ENCODE measurements at places on chromosomes 16 and 17. TPM values are rescaled to one million over a fixed set of nuclear protein-coding genes. Genes with fewer than 3 reads are reported as not detected.

DNA sequence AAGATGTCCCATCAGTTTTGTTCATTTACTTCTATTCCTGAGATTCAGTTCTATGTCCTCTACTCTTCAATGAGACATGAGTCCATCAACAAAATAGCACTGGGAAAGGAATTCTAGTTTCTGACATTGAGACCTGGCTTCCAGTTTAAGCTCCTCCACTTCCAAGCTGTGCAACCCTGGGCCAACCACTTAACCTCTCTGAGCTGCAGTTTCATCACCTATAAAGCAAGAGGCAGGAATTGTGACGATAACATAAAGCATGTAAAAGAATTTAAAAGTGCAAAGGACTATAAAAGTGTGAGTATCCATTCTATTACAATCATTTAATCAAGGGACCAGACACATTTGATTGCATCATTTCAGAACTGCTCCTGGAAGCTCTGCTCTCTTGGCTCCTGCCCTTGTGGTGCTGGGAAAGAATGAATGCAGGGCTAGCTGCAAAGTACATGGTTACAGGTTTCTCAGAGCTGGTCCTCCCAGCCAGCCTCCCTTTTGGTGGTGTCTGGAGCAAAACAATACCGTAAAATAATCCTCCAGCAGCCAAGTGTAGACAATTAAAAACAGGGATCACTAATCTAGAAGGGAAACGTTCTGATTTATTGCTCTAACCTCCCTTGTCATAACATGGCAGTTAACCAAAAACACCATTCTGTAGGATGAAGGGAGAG is 113.9 kb downstream of the VPS53 start:
- DNase-seq, result no peak

DNA sequence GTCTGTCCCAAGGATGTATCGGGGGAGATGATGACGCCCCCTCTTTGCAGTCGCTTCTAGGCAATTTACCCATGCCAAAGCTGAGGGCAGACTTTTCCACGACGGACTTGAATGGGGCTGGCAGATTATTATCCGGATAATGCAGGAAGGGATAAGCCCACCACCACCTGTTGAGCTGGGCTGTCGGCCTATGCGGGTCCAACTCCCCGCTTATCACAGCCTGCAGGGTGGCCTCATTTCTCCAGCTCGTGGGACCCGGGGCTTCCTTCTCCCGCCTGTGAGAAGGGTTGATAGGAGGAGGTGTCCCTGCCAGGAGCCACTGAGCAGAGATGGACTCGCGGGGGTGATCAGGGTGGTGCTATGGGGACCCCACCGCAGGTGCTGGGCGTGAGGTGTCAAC is 559 bp downstream of the CACNG5 start:
- DNase-seq, result no peak

DNA sequence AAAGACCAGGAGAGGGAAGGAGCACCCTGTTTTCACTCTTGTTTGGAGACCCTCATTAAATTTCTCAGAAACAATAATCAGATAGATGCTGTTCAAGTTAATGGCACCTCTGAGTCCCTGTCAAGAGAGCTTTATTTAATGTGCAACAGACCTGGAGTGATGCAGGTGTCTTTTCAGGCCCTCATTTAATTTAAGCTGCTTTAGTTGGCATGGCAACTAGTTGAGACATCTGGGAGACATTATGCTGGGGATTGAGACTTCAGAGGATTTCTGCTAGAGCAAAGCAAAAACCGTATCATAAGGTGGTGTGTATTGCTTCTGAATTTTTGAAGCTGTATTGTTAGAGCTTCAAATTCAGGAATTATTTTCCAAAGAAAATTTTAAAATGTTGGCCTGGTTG is 108.5 kb downstream of the NLK start:
- no peak for DNase-seq

DNA sequence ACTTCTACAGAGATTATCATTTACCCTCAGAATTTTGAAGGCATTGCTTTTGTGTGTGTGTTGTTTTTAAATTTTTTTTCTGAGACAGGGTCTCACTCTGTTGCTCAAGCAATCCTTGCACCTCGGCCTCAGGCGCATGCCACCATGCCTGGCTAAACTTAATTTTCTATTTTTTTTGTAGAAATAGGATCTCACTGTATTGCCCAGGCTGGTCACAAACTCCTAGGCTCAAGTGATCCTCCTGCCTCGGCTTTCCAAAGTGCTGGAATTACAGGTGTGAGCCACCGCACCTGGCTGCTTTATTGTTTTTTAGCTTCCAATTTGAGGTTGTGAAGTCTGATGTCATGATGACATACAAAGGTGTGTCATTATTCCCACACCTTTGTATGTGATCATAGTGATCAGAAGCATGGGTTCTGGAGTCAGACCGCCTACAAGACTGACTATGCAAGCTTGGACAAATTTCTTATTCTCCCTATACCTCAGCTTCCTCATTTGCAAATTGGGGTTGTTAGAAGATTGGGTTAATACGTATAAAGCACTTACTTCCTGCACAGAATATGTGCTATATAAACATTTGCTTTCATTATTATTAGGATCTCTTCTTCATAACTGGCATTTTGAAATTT is 5.8 kb downstream of the SEPHS2 start:
- DNase-seq, result no peak

DNA sequence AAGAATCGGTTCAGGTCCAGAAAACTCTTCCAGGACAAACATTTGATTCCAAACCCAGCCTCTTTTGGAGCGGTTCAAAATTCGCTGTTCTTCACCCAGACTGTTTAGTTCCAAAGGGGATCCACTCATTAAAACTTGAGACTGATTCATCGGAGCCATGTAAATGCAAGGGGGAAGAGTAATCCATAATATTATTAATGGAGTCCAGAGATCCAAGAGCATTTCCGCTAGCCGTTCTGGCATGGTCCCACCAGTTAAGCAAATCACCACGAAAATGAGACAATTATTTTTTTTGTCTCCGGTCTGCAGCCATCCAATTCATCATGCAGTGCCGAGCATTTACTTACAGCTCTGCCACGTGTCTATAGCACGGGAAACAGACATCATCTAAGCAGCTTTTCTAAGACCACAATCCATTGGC is 15.1 kb downstream of the CDH8 start:
- DNase-seq, result no peak

DNA sequence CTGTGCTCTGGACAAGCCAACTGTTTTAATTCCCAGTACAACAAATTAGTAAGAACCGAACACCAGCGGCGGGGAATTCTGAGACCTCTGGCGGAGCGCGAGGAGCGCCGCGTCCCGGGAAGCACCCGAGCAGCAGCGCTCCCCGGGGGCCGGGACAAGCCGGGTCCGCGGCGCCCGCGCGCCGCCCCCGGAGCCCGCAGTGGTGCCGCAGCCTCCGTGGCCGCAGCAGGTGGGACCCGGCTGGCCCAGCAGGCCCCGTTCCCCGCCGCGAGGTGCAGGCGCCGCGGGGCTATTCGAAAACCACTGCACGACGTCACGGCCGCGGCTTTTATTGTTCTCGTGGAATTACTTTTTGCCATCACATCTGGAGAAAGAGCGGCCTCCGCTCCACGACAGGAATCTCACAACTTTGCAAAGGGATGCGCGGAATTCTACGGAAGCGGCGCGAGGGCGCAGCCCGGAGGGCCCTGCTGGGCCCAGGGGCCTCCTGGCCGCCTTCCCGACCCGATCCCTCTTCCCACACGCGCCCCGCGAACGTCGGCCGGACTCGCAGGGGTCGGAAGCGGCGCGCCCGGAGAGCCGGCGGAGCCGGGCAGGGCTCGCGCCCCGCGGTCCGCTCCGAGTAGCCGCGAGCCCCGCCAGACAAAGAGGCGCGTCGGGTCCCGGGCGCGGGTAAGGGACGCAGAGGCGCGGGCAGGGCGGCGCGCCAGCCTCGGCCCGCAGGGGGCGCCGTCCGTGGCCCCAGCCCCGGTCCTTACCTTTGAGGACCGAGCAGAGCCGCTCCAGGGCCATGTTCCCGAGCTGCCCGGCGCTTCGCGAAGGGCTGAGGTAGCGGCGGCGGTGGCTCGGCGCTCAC is 696 bp downstream of the NETO2 start:
- no peak for DNase-seq

DNA sequence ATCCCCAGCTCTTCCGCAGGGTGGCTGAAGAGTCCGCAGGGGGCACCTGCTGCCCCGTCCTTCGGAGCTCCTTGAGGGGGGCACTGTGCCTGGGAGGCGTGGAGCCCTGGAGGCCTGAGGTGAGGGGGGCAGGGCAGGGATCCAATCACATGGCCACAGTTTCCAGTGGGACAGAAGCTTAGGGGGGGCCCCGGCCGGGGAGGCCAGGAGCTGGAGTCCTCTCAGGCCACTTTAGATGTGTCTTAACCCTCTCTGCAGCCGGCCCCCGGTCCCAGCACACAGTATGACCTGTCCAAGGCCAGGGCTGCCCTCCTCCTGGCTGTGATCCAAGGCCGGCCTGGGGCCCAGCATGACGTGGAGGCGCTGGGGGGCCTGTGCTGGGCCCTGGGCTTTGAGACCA is 10.8 kb downstream of the ZNF213 start:
- no peak for DNase-seq

DNA sequence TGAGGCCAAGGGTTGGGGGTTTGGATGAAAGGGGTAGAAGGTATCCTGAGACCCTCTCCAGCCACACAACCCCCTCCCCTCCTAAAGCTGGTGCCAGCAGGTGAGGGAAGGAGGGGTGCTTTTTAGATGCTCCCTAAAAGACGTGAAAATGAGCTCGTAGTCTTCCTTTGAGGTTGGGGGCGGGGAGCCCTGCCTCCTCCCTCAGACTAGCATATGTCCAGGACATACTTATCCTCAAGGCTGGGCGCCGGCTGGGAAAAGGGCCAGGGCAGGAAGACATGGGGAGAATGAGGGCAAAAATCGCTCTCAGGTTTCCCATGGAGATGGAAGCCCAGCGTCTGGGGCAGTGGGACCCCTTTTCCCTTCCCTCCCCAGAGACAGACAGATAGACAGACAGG is 26.7 kb downstream of the SRCIN1 start:
- DNase-seq, result no peak

Gene KRT14
- 18,688 TPM for polyA plus RNA-seq

DNA sequence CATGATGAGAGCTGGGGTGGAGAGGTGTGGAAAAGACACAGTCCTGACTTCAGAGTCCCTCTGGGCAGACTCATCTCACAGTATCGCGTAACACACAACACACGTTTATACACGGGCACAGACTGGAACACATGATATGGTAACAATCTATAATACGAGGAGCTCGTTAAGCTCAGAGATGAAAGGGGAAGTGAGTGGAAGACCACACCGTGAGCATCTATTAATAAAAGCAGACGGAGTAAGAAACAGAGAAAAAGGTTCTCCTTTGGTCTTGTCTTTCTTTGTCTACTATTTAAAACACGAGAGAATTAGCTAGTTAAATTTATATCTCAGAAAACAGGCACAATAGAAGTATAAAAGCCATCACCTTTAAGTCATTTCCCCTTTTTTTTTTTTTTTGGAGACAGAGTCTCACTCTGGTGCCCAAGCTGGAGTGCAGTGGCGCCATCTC is 13.5 kb downstream of the ANKRD11 start:
- peak; percentile 92 for DNase-seq

- DNase-seq, result no peak
Observed at GRCh38 chr16:27193300-27193990, 9.9 kb upstream of the KDM8 start.

Measured in foreskin keratinocyte (primary cell).